ENCODE measurements at places on chromosomes 11 and 22.

DNA sequence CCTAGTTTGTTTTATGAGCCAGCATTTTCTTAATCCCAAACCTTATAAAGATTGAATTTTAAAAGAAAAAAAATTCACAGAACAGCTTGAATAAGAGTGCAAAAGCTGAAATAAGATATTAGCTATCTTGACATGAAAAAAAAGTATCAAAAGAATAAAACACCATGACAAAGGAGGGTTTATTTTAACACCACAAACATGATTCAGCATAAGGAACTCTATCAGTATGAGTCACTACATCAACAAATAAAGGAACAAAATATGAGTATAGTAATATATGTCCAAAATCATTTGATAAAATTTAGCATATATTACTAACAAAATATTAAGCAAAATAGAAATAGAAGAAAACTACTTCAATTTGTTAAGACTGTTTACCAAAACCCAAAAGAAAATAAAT is 9.6 kb upstream of the LMO1 start:
- DNase-seq, result no peak

DNA sequence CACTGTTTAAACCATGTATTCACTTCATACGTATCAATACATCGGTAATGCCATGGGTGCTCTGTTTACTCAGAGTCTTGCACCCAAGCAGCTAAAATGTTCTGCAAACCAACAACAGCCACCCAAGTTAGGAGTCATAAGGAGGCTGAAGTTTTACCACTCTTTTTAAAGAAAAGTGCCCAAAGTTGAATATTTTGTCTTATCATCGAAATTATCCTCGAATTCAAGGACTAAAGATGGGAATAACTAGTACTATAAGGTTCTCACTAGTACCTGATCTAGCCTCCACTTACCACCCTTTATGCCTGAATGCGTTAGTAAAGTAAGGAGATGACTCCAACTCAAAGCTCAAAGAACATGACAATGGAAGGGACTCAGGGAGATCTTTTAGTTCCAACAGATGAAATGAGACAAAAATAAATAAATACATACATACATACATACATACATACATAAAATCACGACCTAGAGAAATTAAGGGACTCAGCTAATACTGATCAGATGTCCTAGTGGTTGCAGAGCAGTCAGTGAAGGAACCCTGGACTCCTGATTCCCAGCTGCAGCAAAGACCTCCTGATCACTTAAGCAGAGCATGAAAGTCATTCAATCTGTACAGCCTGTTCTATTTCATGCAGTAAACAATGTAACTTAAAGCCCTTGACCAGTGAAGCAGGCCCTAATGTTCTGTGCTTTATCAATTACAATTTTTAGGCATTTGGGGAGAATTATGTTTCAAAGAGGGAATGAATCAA is 7.7 kb downstream of the OSBP start:
- DNase-seq, result no peak

DNA sequence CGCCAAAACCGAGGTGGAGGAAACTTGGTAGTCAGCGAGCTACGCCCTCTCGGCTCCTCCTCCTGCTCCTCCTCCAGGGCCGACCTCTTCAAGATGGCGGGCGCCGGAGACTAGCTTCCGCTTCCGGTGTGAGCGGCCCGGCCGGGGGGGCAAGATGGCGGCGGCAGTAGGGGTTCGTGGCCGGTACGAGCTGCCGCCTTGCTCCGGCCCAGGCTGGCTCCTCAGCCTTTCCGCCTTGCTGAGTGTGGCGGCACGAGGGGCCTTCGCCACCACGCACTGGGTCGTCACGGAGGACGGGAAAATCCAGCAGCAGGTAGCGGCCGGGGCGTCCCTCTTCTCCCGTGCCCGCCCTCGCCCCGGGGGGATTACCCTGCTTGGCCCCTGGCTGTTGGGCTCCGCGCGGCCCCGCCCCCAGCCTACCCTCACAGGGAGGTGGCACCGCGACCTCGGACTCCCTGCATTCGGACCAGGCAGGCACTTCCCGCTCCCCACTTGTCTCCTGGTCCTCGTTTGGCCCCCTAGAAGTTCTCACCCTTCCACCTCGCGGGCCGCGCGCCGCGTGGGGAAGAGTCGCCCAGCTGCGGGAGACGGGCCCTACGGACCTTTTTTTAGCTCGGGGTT is at the start of gene TTC17:
TSS of gene TTC17 (plus strand) at position 120 of the 621 bp plus-strand sequence. CDS start at position 155, 35 bp downstream.
- DNase-seq, result peak; percentile 91

DNA sequence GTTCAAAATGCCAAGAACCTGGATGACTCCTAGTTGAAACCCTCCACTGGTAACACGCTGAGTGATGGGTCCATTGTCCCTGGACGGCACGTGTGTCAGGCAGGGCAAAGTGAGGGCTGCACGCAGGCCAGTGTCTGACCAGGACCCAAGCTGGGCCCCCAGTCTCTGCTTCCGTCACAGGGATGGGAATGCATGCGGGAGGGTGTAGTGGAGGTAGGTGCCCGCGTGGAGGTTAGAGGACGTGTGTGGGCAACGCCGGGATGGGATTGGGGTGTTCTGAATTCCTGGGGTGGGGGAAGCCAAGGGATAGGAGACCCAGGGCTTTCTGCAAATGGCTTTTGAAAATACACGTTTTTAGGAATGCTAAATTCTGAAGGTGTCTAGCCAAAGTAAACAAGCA is 943.3 kb downstream of the BRD1 start:
- no peak for DNase-seq

- DNase-seq, result no peak
These were observed 18.3 kb downstream of the ADORA2A start for GRCh38 chr22:24445481-24446259.

GRCh38 chr11:120132645-120133185 is 5.2 kb downstream of the TRIM29 start:
- DNase-seq, result no peak

- DNase-seq, result no peak
These were observed 32.3 kb upstream of the RFPL3 start for GRCh38 chr22:32325416-32325801.

DNA sequence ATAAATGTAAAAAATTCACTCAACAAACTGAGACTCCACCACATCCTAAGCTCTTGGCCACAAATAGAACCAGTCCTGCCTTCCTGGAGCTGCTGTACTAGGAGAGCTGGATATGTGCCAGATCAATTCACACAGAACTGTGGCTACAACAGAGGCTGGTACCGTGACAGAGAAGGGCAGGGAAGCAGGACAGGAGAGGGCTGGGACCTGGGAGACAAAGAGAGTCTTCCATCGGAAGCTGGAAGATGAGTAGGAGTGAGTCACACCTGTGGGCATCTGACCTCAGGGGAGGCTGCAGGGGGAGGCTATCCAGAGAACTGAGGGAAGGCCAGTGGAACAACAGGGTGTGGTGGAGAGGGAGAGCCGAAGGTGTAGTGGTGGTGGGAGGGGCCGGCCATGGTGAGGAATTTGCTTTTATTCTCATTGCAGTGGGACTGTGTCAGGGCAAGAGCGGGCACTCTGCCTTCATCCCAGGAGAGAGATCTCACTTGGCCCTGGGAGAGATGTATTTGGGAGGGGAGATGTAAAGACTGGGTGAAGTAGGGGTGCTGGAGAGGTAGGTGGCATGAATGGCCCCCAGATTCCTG is 1.9 kb upstream of the LTBP3 start:
- DNase-seq, result no peak

GRCh38 chr11:99887481-99887880 is 799.6 kb upstream of the ARHGAP42 start:
- DNase-seq, result no peak

Measured in CD4-positive, alpha-beta T cell treated with Interleukin-1 beta for 1 hour (primary cell).